Esophagus squamous epithelium (tissue), 5 donors: ENCODE measurements at places on chromosomes 6 and 20.

DNA sequence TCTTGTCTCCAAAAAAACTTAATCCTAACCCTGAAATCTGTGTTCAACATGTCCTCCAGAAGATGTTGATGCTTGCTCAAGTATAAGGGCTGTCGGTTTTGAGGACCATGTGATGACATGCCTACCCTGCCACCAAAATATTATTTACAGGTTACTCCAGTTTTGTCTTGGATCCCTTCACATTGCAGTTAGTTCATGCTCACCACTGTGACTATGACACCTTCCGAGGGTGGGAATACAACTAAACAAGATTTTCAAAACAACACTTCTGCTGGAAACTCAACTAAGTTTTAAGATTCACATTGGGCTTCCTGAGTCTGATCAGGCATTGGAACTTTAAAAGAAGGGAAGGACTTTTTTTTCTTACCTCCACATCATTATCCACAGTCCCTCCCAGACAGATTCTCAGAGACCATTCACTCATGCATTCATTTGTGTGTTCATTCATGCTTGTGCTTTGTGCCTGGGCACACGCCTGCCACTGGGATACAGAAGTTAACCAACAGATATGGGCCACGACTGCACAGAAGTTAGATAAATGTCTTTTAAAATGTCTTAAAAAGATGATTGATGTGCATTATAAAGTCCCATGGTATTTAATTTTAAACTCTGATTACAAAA, 118.7 kb upstream of the GJE1 start:
- DNase-seq = no peak
- H3K27ac ChIP-seq = no peak overlapping the region

DNA sequence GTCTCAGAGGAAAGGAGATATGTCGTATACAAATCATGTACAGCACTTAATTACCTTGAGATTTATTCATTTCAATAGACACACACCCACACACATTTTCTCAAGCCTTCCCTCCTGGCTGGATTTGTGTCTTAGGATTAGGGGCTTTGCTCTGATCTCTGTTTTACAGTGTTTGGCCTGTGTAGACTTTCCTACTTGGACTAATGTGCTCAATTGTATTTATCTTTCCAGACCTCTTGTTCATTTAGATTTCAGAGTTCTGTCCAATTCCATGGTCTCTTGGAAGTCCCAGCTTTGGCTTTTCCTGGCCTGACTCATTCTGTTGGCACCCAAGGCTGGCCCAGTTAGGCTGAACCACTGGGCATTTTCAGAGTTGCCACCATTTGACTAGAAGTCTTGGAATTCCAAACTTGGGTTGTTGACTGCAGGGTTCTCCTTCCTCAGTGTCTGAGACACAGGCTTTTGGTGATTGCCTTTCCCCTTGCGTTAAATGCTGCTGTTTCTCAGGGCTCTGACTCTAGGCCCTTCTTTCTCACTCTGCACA, 8.9 kb upstream of the RFPL4B start:
- no peaks in the 10 kb centered on the region for H3K4me1 ChIP-seq
- no peak overlapping the region for H3K4me3 ChIP-seq
- H3K36me3 ChIP-seq = no peaks in the 10 kb centered on the region
- DNase-seq = no peak
- H3K27me3 ChIP-seq = no peaks in the 10 kb centered on the region

GRCh38 chr6:87174078-87174579, 18.8 kb downstream of the ZNF292 start:
- no peak overlapping the region for H3K4me3 ChIP-seq
- no peak for DNase-seq
- no peaks in the 10 kb centered on the region for H3K36me3 ChIP-seq
- H3K4me1 ChIP-seq = peaks cover 62% of the 10 kb centered on the region
- no peak overlapping the region for H3K27ac ChIP-seq
- H3K27me3 ChIP-seq = no peaks in the 10 kb centered on the region

DNA sequence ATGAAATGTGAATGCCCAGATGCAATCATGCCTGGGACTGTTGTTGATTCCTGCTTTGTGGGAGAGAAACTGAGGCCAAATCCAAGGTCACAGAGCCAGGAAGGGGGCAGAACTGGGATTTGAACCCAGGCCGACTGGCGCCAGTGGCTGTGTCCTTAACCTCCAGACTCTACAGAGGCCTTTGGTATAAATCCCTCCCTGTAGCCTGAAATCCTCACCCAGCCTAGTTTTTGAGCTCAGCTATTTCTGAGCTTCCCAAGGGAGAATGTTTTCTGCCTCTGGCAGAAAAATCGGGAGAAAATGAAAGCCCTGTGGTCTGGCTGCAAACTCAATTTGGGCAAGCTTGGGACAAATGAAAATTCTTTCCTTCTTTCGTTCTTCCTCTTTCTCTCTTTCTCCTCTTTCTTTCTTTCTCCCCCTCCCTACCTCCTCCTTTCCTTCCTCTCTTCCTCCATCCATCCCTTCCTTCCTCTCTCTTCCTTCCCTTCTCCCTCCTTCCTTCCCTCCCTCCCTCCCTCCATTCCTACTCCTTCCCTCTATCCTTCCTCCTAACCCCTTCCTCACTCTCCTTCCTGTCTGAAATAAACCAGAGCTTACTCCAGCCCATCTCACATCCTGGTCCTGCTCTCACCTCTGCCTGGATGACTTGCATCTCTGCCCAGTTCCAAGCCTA, 34.9 kb downstream of the SNAI1 start:
- H3K36me3 ChIP-seq = no peaks in the 10 kb centered on the region
- H3K27me3 ChIP-seq = no peaks in the 10 kb centered on the region
- no peak overlapping the region for H3K4me3 ChIP-seq
- no peak overlapping the region for H3K27ac ChIP-seq

DNA sequence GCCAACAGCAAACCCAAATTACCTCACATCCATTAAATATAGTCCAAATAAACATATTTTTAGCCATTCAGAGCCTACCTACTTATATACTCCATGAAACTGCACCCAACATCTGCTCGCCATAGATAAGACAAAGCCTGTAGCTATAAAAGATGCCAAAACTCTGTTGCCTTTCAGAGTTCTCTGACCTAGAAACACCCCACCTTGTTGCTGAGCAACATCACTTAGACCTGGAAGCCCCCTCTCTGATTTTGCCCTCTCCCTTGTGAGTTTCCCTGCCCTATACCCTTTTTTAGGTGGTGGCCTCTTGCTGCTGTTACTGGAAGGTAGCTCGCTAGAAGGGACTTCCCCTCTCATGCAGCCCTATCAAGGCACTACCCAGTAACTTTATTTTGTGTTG, 27.7 kb upstream of the FBXL4 start:
- no peak overlapping the region for H3K27ac ChIP-seq
- no peak overlapping the region for H3K4me3 ChIP-seq
- no peaks in the 10 kb centered on the region for H3K4me1 ChIP-seq
- no peak for DNase-seq
- no peaks in the 10 kb centered on the region for H3K36me3 ChIP-seq

DNA sequence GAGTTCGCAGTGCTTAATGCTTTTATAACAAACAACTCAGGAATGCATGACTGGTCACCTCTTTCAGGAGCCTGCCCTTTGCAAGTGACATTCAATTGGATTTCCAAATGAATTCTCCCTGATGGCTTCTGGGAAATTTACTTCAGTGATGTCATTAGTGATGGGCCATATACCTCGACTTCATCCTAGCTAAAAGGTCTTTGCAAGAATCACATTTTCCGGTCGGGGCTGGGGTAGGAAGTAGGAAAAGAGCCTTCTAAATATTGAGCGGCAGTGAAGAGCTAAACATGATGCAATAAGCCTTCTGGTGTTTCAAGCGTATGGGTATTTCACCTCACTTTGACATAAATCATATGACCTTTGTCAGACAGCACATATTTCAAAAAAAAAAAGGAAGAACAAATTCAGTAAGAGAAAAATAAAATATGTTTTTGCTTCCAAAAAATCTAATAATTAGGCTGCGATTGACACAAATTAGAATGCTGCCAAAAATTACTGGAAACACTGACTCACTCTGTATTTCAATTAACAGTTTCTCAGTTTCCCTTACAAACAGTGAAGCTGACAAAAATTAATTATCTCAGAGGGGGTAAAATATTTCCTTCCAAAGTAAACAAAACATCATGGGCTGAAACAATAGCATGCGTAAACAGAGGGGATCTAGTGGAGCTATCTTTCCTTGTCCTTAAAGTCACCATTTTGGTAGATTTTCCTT, 39.8 kb downstream of the ADTRP start:
- no peak for DNase-seq
- H3K36me3 ChIP-seq = no peaks in the 10 kb centered on the region
- no peak overlapping the region for H3K4me3 ChIP-seq

DNA sequence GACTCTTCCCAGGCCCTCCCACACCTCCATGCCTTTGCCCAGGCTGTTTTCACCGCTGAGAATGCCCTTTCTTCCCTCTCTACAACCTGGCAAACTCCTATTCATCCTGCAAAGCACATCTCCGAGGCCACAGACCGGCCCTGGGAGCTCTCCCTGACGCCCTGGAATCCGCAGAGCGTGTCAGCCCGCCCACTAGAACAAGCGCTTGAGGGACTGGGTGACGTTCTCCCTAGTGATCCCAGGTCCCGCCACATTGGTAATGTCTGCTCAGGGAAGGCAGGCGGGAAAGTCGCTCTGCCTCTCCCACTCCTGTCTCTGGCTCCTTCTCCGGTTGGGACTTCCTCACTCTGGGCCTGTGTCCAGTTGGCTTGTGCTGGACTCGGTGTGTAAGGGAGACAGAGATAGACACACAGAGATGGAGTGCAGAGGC, 61.6 kb downstream of the SRC start:
- peaks cover 30% of the 10 kb centered on the region for H3K27me3 ChIP-seq
- DNase-seq = no peak
- H3K4me1 ChIP-seq = peaks cover 46% of the 10 kb centered on the region
- peaks cover 19% of the 10 kb centered on the region for H3K36me3 ChIP-seq
- H3K27ac ChIP-seq = no peak overlapping the region

GRCh38 chr20:4855555-4855954, 133.8 kb downstream of the PRND start:
- no peaks in the 10 kb centered on the region for H3K27me3 ChIP-seq
- H3K36me3 ChIP-seq = peaks cover 79% of the 10 kb centered on the region
- DNase-seq = no peak
- H3K27ac ChIP-seq = no peak overlapping the region
- no peaks in the 10 kb centered on the region for H3K4me1 ChIP-seq
- H3K4me3 ChIP-seq = no peak overlapping the region

DNA sequence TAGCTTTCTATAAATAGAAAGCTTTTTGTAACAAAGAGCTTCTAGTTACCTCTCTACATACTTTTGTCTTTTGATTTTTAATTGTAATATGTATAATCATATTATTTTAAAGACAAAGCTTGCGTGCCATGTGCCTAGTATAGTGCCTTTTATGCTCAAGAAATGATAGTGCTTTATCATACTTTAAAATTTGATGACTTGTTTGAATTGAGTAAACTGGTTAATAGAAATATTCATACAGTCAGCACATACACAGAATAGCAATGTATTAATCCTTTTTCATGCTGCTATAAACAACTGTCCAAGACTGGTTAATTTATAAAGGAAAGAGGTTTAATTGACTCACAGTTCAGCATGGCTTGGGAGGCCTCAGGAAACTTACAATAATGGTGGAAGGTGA, 313.0 kb downstream of the FRK start:
- no peaks in the 10 kb centered on the region for H3K27me3 ChIP-seq
- no peaks in the 10 kb centered on the region for H3K36me3 ChIP-seq
- H3K27ac ChIP-seq = no peak overlapping the region
- no peaks in the 10 kb centered on the region for H3K4me1 ChIP-seq
- no peak overlapping the region for H3K4me3 ChIP-seq

DNA sequence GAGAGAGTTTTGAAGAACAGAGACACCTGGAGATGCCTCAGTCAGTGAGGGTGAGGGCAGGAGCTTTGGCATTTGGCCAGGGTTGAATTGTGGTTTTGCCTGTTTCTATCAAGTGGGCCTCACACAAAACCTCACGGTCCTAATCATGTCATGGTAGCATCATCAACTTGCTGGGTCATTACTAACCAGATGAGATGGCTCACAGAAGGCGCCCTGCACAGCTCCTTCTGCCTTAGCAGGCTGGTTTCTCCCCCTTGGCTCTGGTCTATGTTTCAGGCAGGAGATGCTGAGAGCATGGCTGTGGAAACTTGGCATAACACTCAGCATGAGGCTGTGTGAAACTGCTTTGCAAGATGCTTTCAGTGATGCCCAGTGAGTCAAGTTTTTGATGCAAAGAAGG, 99.3 kb downstream of the LRRC1 start:
- no peak overlapping the region for H3K4me3 ChIP-seq
- peak overlapping the region; percentile 6 for H3K27ac ChIP-seq
- H3K4me1 ChIP-seq = peaks cover 18% of the 10 kb centered on the region
- DNase-seq = no peak
- no peaks in the 10 kb centered on the region for H3K27me3 ChIP-seq

- no peaks in the 10 kb centered on the region for H3K27me3 ChIP-seq
Measured at GRCh38 chr6:24117021-24117420, 9.0 kb upstream of the NRSN1 start.

DNA sequence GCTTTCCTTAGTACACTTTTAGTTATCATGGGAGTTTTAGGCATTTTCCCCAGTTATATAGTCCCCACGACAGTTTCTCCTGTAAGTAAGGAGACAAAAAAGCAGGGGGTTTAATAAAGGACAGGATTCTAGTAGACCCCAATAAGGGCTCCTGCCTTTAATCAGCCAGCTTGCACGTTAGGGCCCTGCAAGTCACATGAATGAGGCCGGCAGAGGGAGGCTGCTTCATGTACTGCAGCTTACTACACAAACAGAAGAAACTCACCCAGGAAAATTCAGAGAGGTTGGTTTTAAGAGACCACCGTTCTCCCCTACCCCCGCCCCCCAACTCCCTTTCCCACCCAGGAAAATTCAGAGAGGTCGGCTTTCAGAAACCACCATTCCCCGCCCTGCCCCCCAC, 229.7 kb upstream of the MOCS1 start:
- H3K27me3 ChIP-seq = no peaks in the 10 kb centered on the region
- H3K4me1 ChIP-seq = peaks cover 3% of the 10 kb centered on the region
- no peak overlapping the region for H3K4me3 ChIP-seq
- H3K36me3 ChIP-seq = no peaks in the 10 kb centered on the region

GRCh38 chr6:110116258-110116657, 63.2 kb downstream of the WASF1 start:
- H3K4me1 ChIP-seq = no peaks in the 10 kb centered on the region
- H3K27ac ChIP-seq = no peak overlapping the region
- no peaks in the 10 kb centered on the region for H3K36me3 ChIP-seq

GRCh38 chr6:148396411-148396810, 53.8 kb downstream of the SASH1 start:
- H3K4me3 ChIP-seq = no peak overlapping the region
- H3K27ac ChIP-seq = no peak overlapping the region
- no peaks in the 10 kb centered on the region for H3K36me3 ChIP-seq

DNA sequence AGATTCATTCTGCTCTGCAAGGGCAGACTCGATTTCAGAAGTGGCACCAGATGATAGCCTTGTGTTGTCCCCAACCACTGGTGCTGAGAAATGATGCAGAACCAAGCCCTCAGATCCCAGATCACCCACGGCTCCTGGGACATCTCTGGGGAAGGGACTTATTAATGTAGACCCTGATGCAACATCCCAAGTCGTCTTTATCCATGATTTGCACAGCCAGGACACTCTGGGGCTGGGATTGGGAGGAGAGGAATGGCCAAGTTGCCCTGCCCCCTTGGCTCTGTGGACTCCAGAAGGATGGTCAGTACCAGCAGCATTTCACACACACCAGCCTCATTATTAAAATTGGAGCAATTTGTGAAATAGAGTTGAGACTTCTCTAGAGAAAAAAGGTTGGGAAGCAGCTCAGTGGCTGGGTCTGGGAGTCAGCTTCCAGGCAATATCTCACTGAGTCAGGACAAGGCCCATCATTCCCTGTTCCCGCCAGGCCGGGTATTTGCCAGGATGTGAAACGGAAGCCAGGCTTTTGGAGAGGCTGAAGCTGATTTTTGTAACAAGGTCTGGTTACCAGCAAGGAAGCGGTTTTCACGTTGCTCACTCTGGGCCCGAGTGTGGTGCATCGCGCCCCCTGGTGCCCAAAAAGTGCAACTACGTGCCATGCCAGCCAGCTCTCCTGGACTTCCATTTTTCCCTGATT, 67.4 kb downstream of the ZBTB2 start:
- no peak overlapping the region for H3K4me3 ChIP-seq
- H3K27ac ChIP-seq = peak overlapping the region; percentile 82
- peaks cover 12% of the 10 kb centered on the region for H3K4me1 ChIP-seq
- no peaks in the 10 kb centered on the region for H3K27me3 ChIP-seq
- H3K36me3 ChIP-seq = no peaks in the 10 kb centered on the region
